Activated CD8-positive, alpha-beta memory T cell treated with anti-CD3 and anti-CD28 coated beads, Interleukin-2, amount 10 ng/mL, durations not matched to agents 7 days and 5 days (primary cell): ENCODE measurements at places on chromosomes 3 and 15. TPM values are rescaled to one million over a fixed set of nuclear protein-coding genes. Genes with fewer than 3 reads are reported as not detected.

Gene MEIS2
- not detected for total RNA-seq

Gene PIK3CA
- total RNA-seq = 18.5 TPM

Gene OIP5
- 21.1 TPM for total RNA-seq

Gene SLC22A13
- 0.47 TPM for total RNA-seq

Gene STRIT1
- not detected for total RNA-seq

Gene PROS1
- 0.50 TPM for total RNA-seq

Gene SMCO1
- not detected for total RNA-seq

Gene CRTAP
- 40.3 TPM for total RNA-seq

Gene SHF
- 4.5 TPM for total RNA-seq

Gene SLC28A2
- not detected for total RNA-seq

Gene PLA1A
- not detected for total RNA-seq

Gene DPPA2
- not detected for total RNA-seq

Gene DLL4
- not detected for total RNA-seq

Gene ATR
- 40.0 TPM for total RNA-seq

Gene FAM107A
- not detected for total RNA-seq

Gene CCRL2
- total RNA-seq = 11.9 TPM

Gene NDN
- 1.3 TPM for total RNA-seq

Gene RBPMS2
- total RNA-seq = not detected

Gene PSTPIP1
- 255 TPM for total RNA-seq

Gene LARP6
- not detected for total RNA-seq

Gene PRTG
- total RNA-seq = not detected

Gene AGBL1
- not detected for total RNA-seq

Gene GHSR
- not detected for total RNA-seq

Gene ATP13A5
- not detected for total RNA-seq

Gene LRTM1
- total RNA-seq = not detected

Gene CGNL1
- total RNA-seq = not detected

Gene LSMEM2
- total RNA-seq = not detected

Gene BCL2A1
- 13.8 TPM for total RNA-seq
